ENCODE measurements at places on chromosomes 1 and 21. TPM values are rescaled to one million over a fixed set of nuclear protein-coding genes. Genes with fewer than 3 reads are reported as not detected.
A peak's percentile ranks its signal among the peaks of the same experiment; 100 is the strongest.

- DNase-seq: no peak
Measured at GRCh38 chr1:31811605-31812004, 4.2 kb downstream of the SPOCD1 start.

DNA sequence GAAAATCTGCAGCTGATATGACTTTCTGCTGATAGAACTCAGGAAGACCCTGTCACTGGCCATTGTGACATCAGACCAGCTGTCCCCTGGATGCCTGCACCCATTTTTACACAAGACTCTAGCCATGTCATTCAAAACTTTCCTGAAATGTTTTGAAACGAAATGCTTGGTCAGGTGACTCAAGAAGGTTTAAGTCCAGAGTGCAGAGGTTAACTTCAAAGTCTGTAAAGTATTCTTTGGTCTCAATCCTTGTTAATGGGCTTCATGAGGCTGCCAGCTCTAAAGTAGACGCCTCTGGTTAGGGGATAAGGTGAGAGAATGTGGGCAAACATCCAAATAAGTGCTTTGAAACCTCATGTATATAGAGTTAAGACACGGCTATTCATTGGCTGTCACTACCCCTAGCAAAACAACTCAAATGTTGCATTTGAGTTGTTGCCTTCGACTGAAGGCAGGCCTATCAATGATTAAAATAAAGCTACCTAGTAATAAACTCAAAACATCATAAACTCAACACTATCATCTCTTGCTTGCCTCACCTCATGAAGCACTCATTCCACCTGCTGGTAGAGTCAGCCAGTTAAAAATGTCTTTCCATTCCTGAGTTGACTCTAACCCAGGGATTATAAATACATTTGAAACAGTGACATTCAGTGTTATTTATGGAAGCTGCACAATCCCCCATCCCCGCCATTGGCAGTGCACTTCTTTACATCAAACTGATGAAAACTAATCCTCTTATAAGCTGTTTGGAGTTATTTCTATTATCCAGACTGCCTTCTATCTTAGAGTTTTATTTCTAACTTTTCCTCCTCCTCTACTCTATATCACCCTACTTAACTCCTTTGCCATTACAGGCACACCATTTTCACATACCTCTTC lies 26.0 kb downstream of the RABIF start:
- DNase-seq: no peak

DNA sequence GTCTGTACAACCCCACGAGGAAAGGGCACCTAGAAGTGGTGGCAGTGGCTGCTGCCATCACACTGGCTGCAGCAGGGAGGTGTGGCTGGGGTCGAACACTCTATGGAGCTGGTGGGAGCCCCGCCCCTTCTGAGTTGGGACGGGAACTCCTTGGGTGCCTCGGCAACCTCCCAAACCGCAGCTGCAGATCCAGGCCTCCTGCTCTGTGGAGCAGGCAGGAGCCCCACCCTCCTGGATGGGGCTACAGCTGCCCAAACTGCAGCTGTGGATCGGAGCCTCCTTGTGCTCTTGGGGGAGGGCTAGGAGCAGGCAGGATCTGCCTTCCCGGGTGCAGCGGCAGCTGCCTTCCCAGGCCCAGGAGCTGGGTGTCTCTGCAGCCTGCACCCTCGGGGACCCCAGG lies 38.9 kb upstream of the TARDBP start:
- no peak for DNase-seq

- no peak for DNase-seq
Measured at GRCh38 chr1:17199267-17200044, 5.5 kb upstream of the PADI1 start.

GRCh38 chr1:212683357-212683722 lies 16.3 kb downstream of the BATF3 start:
- peak; percentile 38 for DNase-seq

- no peak for DNase-seq
Measured at GRCh38 chr1:192860478-192861185, 51.8 kb downstream of the RGS2 start.

GRCh38 chr1:94683886-94684285 lies 136.3 kb upstream of the SLC44A3 start:
- DNase-seq: no peak

DNA sequence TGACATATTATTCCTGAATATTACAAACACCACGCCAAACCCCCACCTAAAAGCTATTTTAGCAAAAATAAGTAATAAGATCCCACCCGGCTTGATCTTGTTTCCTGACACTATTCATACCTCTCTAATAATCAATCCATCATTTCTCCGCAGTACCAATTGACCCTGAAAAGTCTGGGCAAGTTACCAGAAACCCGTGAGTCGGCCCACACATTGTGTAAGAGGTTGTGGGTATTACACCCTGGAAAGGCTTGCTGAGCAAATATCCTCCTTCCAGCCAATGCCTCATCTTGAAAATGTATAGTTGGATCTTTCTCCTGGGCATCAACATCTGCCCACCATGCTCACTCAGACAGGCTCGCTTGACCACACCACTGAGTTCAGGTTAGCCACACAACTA lies 451.0 kb downstream of the TTLL7 start:
- no peak for DNase-seq

- no peak for DNase-seq
Measured at GRCh38 chr1:226678251-226678650, 60.8 kb downstream of the ITPKB start.

GRCh38 chr1:43004587-43005459 lies 46.2 kb upstream of the SLC2A1 start:
- no peak for DNase-seq

DNA sequence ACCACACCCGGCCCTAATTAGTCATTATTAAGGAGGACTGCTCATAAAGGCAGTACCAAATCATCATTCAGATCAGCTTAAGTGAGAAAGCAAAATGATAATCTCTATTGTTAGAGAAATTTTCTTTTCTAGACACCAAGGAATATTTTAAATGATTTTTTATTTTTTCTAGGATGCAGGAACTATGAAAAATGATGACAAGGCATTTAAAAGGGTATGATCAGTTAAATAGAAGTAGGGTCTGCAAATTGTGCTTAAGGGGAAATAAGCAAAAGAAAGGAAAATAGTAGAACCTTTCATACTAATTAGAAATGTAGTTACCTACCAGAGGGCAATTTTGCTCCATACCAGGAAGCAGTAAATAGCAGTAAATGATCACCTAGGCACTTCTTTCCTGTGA lies 21.6 kb upstream of the TEKT2 start:
- DNase-seq: no peak

DNA sequence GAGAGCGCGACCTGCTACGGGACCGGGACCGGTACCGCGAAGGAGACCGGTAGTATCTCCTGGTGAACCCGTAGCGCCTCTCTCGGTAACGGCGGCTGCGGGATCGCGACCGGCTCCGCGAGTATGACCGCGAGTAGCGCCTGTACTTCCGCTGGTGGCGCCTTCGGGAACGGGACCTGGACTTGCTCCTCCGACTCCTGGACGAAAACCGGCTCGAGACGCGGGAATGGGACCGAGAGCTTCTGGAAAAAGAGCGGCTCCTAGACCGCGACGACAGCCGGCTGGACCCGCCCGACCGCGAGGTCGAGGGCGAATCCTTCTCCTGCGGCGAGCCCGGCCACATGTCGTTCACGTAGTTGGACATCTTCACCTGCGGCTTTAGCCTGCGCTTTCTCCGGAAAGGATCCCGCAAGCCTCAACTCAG lies 642 bp downstream of the RSRP1 start:
- DNase-seq: peak; percentile 37

DNA sequence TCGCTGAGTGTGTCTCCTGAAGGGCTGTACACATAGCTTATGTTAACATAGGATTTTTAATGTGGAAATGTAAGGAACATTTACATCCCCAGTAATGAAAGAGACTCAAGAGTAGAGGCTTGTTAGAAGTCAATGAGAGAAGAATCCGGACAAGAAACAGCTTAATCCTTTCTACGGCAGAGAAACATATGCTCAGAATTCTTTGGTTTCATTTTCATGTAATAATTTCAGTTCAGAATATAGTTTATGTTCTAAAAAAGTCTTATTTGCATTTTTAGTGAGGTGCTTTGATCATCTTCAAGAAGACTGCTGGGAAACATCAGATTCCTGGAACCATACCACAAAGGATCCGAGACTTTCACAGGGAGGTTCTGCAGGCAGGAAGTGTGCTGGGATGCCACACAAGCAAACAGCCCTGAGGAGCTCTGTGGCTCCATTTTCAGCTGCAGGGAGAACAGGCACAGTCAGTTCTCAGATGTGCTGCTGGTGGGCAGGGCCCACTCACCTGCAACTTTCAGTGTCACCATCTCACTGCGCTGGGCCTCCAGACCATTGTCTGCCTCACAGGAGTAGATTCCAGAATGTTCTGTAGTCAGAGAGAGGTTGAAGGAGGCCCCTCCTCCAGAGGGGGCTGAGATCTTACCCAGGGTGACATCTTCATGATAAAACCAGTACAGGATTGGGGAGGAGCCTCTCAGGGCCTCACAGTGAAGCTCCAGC lies 28.4 kb downstream of the FCRL5 start:
- DNase-seq: peak; percentile 62

DNA sequence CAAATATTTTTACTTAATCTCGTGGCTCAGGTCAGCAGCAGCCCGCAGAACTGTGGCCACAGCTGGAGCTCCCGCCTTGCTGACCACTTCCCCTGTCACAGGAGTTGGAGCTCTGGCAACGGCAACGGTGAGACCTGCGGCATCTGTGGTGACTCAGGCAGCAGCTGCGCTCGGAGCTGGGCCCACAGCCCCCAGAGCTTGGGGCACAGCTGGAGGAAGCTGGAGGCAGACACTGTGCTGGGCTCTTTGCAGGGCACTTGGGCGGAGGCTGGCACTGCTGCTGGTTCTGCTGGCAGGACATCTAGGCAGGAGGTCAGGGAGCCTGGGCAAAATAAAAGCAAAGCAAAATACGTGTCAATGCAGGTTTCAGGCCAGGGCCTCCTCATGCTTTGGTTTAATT lies at the start of gene LCE3A:
LCE3A (minus strand) TSS at position 301 of the 400 bp plus-strand sequence; CDS start at position 301, 0 bp downstream.
- DNase-seq: no peak

GRCh38 chr1:240499012-240499411 lies 112.9 kb downstream of the GREM2 start:
- no peak for DNase-seq

- no peak for DNase-seq
Measured at GRCh38 chr21:25243808-25244207, 363.5 kb downstream of the MRPL39 start.

DNA sequence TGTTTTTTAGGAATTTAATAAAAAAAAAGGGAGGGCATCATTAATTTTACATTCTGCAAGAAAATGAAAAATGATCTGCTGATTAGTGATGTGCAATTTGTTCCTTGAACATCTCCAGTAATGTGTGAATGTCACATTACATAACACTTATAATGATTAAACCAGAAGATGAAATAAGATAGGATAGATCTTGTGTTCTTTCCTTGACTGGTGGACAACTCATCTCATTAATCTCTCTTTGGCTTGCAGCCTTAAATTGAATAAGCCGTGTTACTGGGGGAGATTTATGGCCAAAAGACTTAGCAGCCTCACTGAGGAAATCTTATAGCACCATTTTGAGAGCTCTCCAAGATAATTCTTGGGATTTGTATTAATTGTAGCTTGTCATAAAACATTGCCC lies 217.2 kb downstream of the ST6GALNAC3 start:
- DNase-seq: no peak

DNA sequence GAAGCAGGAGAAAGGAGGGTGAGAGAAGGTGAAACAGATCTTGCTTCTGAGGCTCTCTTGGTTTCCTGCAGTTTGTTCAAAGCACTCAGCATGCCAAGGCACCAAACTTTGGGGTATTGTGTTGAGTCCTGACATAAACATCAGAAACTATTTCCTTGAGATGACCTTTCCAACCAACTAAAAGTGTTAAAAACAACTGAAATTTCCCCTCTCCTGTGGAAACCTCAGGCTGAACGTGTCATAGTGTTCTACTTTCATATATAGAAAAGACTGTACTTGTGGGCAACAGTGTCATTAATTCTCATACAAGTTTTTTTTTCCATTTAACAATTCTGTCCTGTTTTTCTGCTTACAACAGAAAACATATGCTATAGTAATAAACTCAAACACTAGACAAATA lies 6.3 kb upstream of the LYST start:
- no peak for DNase-seq

The PHTF1 gene
- 17.8 TPM for total RNA-seq

The LRRC3 gene
- 5.6 TPM for total RNA-seq

The PFKFB2 gene
- 92.6 TPM for total RNA-seq

The TNNI3K gene
- total RNA-seq: 14.2 TPM

The CHI3L1 gene
- not detected for total RNA-seq

The IGSF9 gene
- total RNA-seq: 88.8 TPM

The FMOD gene
- 16.2 TPM for total RNA-seq
